ENCODE measurements at places on chromosomes 1 and 21.

GRCh38 chr1:64623750-64624191, 121.1 kb upstream of the RAVER2 start:
- no peak for DNase-seq

DNA sequence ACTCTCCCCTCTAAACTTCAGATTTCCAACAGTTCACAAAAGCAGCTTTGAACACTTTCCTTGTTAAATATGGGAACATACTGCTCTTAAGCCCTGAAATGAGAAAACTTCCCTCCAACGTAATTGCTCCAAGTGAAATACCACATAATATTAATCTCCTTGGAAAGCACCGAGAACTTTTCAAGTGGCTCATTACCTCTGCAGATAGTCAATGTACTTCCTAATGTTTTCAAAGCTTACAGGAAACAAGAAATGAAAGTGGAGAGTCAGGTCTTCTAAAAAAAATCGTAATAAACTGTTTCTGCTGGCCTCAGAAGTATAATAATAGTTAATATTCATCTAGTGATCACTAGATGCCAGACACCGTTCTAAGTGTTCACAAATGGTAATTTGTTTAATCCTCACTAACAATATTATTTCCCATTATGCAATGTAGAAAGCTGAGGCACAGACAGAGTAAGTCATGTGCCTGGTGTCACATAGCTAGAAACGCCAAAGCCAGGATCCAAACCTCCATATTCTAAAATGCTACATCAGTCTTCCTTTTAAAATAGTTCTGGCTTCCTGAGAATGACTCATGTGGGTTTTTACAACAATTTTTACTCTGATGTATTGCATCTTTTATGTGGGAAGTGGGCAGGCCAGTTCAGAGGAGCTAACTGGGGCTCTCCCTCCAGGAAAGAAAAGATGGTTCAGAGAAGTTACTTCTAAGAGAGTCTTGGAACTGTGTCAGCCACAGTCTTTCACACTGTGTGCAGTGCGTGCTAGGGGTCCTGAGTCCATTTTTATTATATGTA, 177.2 kb downstream of the PLPPR4 start:
- no peak for DNase-seq

- no peak for DNase-seq
Observed at GRCh38 chr1:111653709-111654108, 34.1 kb downstream of the RAP1A start.

GRCh38 chr1:54814126-54814498, 13.0 kb upstream of the TTC22 start:
- no peak for DNase-seq

GRCh38 chr1:41812051-41812450, 106.7 kb downstream of the HIVEP3 start:
- peak; percentile 67 for DNase-seq

GRCh38 chr1:34726861-34727260, 28.0 kb upstream of the GJB5 start:
- DNase-seq, result no peak

GRCh38 chr1:232854798-232855159, 49.6 kb downstream of the MAP10 start:
- no peak for DNase-seq

- DNase-seq, result no peak
Observed at GRCh38 chr1:211280910-211281309, 21.7 kb downstream of the RCOR3 start.

DNA sequence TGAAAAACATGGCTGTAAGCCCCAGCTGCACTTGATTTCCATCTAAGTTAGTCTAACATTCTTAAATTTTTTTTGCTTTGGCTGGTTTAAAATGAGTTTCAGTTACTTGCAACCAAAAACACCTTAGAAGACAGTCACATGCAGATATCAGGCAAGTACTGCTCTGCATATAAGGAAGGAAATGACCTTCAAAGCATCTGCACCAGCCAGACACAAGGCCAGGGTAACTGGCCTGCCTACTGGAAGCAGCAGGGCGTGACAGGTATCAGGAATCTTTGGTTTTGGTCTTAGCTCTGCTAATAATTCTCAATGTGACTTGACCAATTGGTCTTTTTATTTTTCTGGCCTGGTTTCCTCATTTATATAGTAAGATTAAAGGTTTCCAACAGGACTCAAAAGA, 33.5 kb downstream of the SCYL3 start:
- no peak for DNase-seq

DNA sequence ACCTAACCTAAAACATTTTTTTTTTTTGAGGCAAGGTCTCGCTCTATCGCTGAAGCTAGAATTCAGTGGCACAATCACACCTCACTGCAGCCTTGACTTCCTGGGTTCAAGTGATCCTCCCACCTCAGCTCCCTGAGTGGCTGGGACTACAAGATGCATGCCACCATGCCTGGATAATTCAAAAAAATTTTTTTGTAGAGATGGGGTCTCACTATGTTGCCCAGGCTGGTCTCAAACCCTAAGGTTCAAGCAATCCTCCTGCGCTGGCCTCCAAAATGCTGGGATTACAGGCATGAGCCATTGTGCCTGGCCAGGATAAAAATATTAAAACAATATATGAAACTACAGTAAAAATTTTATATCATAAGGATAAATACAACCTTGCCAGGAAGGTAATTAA, 4.9 kb downstream of the LIX1L start:
- no peak for DNase-seq

- no peak for DNase-seq
Observed at GRCh38 chr1:62358665-62359373, 39.6 kb upstream of the KANK4 start.

DNA sequence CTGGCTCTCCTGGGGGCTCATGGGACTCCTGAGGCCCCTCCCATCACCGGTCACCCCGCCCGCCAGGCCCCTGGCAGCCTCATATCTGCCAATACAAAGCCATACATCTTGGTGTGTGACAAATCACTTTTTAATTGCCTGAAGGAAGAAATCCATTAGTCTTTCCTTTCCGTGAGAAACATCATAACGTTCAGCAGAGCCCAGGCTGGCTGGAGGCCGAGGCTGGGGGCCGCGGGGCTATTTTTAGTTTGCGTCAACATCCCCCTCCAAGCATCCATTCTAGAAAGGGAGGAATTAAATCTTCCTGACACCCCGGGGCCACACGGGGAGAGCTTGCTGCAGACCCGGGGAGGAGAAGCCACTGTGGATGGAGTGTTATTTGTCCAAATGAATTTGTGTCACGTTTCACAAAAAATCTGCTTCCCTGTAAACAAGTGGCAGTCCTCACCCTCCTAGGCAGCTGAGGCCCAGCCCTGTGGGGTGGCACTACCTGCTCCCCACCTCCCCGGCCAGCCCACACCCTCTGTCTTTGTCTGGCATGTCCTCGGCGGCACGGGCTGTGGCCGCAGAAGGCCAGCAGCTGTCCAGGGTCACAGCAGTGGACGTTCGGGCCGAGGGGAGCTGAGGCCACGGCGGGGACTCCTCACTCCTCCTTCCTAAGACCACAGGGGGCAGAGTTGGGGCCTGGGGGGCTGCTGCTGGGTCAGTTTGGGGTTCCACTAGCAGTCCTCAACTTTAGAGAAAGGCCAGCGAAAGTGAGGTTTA, 236.9 kb upstream of the VAMP3 start:
- no peak for DNase-seq

- DNase-seq, result peak; percentile 37
Observed at GRCh38 chr1:94962409-94963265, 35.7 kb upstream of the CNN3 start.

- peak; percentile 75 for DNase-seq
Observed at GRCh38 chr1:160682983-160683865, 28.4 kb downstream of the CD48 start.

- no peak for DNase-seq
Observed at GRCh38 chr1:176601348-176601747, 138.4 kb downstream of the PAPPA2 start.

DNA sequence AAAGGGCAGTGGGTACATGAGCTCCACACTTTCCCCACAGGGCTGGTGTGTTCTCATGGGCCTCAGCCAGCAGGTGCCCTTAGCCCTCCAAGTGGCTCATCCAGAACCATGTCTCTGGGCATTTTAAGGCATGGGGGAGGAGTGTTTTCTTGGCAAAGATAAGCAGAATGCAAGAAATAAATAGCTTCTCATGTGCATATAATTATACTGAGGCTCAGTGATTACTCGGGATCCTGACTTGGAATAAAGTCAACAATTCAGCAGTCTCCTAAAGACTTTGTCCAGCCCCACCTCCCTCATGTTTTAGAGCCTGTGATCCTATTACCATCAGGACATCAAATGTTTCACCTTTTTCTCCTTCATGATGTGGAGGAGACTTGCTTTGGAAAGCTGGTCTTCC, 92.7 kb upstream of the COG2 start:
- no peak for DNase-seq
